ENCODE measurements at places on chromosomes 3 and 15.

DNA sequence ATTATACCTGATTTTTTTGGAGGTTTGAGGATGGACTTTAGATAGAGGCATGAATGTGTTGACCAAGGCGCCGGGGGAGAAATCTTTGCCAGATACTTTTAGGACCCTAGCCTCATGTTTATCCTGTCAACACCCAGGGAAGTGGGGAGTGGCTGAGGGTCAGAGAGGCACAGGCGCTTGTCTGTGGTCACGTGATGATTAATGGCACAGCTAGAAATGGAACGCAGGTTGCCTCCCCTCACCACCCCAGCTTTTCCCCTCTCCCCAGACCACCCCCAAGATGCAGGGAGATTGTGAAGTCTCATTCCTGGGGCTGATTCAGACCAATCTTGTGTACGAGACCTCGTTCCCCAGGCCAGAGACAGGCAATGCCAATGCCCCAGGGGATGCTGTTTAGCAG is 218.4 kb upstream of the LINGO1 start:
- DNase-seq: no peak

DNA sequence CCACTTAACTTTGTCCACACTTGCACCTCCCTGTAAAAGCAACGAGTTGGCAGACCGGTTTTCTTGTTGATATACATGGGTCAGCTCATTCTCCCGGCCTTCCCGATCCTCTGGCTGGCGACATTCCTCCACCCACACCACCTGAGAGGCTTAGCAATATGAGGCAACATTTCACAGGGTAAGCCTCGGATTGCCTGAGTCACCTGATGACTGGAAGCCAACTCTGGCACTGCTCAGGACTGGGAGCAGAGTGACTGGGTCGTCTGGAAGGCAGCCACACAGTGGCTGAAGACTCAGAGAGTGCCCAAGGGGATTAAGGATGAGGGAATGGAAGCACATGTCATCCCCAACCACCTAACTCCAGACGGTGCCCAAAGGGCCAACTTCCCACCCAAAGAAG is 9.8 kb downstream of the HOMER2 start:
- DNase-seq: no peak

DNA sequence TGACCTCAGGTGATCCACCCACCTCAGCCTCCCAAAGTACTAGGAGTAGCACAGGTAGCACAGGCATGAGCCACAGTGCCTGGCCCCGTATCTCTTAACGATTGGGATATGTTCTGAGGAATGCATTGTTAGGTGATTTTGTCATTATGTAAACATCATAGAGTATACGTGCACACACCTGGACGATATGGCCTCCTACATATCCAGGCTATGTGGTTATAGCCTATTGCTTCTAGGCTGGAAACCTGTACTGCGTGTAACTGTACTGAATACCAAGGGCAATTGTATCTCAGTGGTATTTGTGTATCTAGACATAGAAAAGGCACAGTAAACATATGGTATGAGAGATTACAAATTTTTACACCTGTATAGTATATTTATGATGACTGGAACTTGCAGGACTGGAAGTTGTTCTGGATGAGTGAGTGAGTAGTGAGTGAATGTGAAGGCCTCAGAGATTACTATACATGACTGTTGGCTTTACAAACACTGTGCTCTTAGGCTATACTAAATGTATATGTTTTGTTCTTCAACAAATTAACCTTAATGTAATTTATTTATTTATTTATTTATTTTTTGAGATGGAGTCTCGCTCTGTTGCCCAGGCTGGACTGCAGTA is 120.7 kb downstream of the MBNL1 start:
- no peak for DNase-seq

DNA sequence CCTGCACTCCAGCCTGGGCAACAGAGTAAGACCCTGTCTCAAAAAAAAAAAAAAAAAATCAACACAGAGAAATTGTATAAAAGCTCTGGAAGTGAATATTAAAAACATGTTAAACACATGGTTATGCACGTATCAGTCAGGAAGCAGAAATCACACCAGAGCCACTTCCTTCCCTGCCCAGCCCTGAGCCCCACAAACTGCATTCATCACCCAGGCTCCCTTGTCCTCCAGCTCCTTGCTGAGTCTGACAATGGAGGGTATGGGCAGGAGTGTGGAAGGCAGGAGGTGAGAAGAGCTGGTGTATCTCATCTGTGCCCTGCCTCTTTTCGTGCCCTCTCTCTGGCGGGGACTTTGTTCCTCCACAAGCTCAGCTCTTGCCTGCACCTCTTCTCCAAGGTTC is 12.1 kb upstream of the LOXL1 start:
- no peak for DNase-seq

DNA sequence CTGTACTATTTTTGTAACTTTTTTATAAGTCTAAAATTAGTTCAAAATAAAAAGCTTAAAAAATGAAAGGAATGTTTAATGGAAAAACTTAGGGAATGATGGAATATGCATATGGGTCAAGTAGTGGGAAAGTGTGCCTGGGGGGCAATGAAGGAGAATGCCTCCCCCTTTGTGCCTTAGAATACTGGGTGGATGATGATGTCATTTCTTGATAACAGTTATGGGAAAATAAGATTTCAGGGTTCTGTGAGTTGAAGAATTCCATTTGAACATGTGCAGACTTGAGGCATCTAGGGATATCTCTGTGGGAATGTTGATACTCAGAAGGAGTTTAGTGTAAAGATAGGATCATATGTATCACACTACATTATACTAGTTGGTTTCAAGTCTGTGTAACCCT is 13.8 kb downstream of the WDR93 start:
- DNase-seq: no peak
